NCI-H748 treated with DMSO at 0.1 percent for 48 hours (cell line): ENCODE measurements at places on chromosomes 2 and 18.

- no peak for DNase-seq
Observed at GRCh38 chr18:13635046-13635445, 91.3 kb downstream of the FAM210A start.

- no peak for DNase-seq
Observed at GRCh38 chr2:111117598-111118480, 2.9 kb upstream of the BCL2L11 start.

DNA sequence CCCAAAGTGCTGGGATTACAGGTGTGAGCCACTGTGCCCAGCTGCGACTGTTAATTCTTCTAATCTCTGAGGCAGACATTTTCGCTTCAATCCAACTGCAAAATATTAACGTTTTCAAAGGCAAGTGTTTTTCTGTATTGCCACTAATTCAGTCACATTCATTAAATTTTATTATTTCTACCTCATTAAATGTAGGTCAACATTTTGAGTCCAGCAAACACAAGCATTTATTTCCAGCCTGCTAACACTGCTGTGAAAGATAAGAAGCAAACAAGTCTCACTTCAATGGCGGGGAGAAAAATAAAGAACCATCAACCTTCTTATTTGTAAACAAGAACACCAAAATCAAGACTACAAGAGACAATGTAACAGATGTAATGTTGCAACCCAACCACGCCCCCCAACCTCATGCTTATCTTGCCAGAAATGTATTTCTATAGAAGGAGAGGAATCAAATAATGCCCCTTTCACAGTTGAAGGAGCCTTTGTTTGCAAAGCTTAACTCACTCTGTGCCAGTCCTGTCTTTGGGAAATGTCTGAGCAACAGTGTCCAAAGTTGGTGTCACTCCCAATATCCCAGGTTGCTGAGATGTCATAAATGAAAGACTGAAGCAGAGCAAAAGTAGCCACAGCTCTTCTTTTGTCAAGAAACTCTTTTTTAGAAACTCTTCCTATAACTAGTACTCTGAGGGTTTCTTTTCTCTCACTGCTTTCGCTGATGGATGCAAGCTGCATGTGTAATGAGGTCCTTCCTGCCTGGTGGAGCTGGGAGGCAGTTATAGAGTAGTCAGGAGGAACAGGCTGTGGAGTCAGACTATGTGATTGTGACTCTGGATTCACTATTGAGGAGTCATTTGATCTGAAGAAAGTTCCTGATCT, 8.6 kb downstream of the DOCK10 start:
- DNase-seq, result no peak

GRCh38 chr2:101002562-101003277, 631 bp downstream of the RPL31 start:
- DNase-seq, result no peak

GRCh38 chr2:198242093-198242492, 437.7 kb downstream of the PLCL1 start:
- no peak for DNase-seq

- DNase-seq, result no peak
Observed at GRCh38 chr2:35591886-35592285, 763.7 kb upstream of the CRIM1 start.

DNA sequence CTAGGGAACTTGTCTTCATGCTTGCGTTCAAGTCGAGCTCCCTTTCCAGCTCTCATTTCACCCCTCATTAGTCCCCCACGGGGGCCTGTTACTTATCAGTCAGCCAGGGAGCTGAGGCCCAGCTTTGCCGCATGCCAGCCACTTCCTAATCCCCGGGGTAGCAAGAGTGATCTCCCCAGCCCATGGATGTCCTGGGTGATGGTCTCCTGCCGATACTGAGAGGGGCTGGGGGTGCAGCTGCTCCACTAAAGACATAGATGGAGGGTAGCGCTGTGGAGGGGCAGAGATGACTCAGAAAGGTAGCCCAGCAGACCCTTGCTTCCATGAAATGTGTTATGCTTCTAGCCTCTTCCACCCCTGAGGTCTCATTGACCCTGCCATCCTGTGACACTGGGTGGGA, 314.0 kb upstream of the EPAS1 start:
- DNase-seq, result no peak

DNA sequence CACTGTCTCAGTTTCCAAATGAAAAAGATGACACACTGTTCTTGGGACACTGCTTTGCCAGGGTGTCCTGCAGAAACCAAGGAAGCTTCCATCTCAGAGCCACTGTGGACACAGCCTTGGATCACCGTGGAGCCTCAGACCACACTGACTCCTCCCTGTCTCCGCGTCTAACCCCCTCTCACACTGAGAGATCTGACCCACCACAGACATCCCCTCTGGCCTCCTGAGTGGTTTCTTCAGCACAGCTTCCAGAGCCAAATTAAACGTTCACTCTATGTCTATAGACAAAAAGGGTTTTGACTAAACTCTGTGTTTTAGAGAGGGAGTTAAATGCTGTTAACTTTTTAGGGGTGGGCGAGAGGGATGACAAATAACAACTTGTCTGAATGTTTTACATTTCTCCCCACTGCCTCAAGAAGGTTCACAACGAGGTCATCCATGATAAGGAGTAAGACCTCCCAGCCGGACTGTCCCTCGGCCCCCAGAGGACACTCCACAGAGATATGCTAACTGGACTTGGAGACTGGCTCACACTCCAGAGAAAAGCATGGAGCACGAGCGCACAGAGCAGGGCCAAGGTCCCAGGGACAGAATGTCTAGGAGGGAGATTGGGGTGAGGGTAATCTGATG, 113.4 kb upstream of the PKDCC start:
- DNase-seq, result no peak
